ENCODE measurements at places on chromosomes 16 and 17.

DNA sequence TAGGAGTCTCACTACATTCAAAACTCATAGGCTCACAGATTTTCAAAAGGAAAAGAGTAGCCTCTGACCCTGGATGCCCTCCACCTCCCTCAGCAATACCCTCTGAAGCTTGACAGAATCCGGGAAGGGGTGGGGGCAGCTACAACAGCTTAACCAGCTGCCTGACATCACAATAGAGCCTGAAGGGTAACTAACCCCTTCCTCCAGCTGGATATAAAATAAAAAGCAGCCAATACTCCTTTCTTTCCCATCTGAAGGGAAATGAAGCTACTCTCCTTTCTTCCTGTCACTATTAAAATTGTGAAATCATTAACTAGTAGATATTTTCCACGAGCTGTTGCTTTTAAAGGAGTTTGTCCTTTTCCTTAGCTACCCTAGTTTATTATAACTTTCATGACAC is 24.0 kb downstream of the USP31 start:
- no peak for DNase-seq

- DNase-seq, result no peak
Observed at GRCh38 chr17:16448490-16448889, 33.1 kb downstream of the TRPV2 start.

- DNase-seq, result no peak
Observed at GRCh38 chr16:86823888-86824671, 245.7 kb downstream of the FOXL1 start.

DNA sequence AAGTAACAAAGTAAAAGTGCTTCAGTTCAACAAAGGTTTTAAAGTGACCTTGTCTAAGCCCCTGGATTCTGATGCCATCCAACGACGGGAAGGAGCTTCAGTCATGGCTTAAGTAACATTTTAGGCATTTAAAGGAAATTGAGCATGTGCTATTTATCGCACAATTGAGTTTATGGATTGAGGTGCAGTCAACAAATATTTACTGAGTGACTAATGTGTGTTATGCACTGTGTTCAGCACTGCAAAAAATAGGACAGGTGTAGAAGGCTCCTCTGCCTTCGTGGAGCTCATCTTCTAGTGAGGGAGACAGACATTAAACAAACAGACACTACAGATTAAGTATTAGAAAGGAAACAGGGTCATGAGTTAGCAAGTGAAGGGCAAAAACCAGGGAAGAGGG is 12.5 kb downstream of the TMIGD1 start:
- no peak for DNase-seq

DNA sequence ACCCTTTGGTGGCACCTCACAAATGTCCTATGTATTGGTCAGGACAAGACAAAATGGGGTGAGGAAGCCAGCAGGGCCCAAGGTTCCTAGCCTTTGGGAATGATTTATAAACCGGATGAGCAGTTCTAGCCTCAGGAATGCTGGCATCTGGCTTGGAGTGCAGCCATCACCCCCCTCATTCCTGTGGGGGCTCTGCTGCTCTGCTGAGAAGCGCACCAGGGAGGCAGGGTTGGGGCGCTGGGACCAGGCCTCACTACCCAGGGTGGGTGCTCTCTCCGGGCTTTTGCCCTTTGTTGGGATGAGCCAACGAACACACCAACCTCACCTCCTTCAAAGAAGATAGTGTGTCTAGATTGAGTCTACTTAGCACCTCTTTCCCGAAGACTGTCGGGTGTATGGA is 39.2 kb downstream of the TMEM11 start:
- DNase-seq, result no peak

GRCh38 chr17:31754239-31754945 is 104.7 kb downstream of the COPRS start:
- no peak for DNase-seq

GRCh38 chr17:45906237-45906636 is 11.9 kb downstream of the MAPT start:
- DNase-seq, result no peak

GRCh38 chr17:32261936-32262510 is 3.6 kb upstream of the RHBDL3 start:
- no peak for DNase-seq

GRCh38 chr17:7538891-7539545 is 9.8 kb upstream of the TNFSF12 start:
- no peak for DNase-seq

DNA sequence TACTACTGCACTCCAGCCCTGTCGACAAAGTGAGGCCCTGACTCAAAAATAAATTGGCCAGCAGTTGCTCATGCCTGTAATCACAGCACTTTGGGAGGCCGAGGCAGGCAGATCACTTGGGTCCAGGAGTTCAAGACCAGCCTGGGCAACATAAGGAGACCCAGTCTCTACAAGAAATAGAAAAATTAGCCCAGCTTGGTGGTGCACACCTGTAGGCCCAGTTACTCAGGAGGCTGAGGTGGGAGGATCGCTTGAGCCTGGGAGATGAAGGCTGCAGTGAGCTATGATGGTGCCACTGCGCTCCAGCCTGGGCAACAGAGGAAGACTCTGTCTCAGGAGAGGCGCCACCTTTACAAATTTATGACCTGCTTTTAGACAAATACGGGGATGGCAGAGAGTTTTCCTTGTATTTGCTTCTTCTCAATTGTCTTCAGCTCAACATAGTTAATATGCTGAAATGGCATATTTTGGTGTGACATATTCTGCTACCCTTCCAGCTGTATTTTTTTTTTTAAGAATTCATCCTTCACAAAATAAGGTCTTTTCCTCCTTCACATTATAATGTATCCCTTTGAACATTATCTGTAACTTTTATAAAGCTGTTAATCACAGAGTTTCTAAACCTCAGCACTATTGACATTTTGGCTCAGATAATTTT is 21.1 kb upstream of the YPEL2 start:
- no peak for DNase-seq

- DNase-seq, result peak; percentile 52
Observed at GRCh38 chr16:81623365-81624102, 155.6 kb upstream of the PLCG2 start.

DNA sequence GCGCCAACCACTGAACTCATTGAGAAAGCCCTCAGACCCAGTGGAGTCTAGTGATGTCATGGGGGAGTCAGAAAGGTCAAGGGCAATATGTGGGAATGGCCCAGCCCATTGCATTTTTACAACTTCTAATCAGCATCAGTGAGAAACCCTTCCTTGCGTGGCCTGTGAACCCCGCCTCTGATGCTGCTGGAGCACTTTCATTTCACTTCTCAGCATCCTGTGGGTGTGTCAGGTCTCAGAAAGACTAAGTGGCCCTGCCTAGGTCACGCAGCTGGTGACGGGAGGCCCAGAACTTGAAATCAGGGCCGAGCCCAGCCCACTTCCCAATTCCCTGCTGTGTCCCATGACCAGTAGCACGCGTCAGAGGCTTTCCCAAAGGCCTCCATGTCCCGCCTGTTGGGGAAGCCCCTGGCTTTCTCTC is 6.1 kb downstream of the DNAI2 start:
- DNase-seq, result peak; percentile 27

GRCh38 chr16:46976550-46976949 is 3.1 kb upstream of the DNAJA2 start:
- no peak for DNase-seq

GRCh38 chr17:17015230-17015629 is 27.0 kb upstream of the MPRIP start:
- no peak for DNase-seq

GRCh38 chr17:21330436-21331160 is 45.6 kb upstream of the KCNJ12 start:
- no peak for DNase-seq

DNA sequence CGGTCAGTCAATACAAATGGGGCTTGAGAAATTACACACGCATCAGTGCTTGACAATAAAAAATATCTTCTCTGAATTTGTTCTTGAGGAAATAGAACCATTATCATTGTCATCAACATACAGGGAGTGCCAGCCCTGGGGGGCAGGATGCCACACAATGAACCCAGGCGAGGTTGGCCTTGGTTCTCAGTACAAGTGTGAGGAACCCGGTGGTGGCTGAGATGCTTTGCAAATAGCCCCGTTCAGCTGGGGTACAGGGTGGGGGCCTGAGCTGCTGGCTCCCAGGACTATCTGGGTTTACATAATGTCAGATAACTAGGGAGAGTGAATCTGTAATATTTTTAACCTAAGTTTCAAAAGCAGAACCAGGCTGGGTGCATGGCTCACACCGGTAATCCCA is 112.8 kb upstream of the CDC42EP4 start:
- no peak for DNase-seq

GRCh38 chr17:57515662-57516211 is 229.4 kb downstream of the CCDC182 start:
- DNase-seq, result no peak

DNA sequence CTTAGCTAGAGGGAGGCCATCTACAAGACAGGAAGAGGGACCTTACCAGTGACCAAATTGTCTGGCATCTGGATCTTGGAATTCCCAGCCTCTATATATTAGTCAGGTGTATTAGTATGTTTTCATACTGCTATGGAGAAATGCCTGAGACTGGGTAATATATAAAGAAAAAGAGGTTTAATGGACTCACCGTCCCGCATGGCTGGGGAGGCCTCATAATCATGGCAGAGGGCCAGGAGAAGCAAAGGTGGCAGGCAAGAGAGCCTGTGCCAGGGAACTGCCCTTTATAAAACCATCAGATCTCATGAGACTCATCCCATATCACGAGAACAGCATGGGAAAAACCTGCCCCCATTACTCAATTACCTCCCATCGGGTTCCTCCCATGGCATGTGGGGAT is 500.2 kb downstream of the SHISA9 start:
- no peak for DNase-seq

DNA sequence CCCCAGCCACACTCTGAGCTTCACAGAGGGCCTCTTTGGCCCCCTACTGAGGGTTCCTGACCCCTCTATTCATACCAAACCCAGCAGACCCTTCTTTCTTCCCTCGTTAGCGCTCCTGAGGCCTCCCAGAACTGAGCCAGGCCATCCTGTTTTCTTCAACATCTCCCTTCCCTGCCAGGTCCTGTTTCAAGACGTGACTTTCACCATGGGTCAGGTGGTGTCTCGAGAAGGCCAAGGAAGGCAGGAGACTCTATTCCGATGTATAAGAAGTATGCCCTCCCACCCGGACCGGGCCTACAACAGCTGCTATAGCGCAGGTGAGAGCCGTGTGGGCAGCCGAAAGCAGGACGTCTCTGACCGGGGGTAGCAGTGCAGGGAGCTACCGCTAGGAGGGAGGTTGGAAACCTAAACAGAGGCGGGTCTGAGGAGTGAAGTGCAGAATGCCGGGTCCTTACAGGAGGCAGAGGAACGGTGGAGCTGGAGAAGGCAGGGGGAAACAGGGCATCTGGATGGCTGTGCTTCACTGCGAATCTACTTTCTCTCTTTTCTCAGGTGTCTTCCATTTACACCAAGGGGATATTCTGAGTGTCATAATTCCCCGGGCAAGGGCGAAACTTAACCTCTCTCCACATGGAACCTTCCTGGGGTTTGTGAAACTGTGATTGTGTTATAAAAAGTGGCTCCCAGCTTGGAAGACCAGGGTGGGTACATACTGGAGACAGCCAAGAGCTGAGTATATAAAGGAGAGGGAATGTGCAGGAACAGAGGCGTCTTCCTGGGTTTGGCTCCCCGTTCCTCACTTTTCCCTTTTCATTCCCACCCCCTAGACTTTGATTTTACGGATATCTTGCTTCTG is 1.3 kb upstream of the SENP3 start:
- DNase-seq, result no peak

- no peak for DNase-seq
Observed at GRCh38 chr17:21376759-21377690, 868 bp downstream of the KCNJ12 start.

GRCh38 chr16:86396422-86396821 is 113.9 kb upstream of the FOXF1 start:
- DNase-seq, result no peak

- DNase-seq, result no peak
Observed at GRCh38 chr17:77394540-77395295, 253.9 kb downstream of the SEC14L1 start.

DNA sequence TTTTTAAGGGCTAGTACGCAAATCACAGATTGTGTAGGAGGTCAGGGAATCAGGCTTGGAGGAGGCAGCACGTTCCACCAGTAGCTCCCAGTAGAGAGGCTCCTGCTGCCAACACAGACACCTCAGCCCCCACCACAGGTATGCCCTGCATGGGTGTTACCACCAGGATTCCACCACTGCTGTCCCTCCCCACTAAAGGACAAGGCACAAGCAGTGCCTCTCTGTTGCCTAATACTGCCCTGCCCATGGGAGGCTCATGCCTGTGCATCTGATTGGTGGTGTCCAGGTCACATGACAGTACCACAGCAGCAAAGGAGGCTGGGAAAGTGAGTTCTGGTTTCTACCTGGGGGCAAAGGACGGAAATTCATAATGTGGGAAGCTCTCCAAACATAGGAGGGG is 33.6 kb upstream of the CACNG4 start:
- DNase-seq, result no peak

- DNase-seq, result no peak
Observed at GRCh38 chr17:21211825-21212479, 2.0 kb downstream of the TMEM11 start.

DNA sequence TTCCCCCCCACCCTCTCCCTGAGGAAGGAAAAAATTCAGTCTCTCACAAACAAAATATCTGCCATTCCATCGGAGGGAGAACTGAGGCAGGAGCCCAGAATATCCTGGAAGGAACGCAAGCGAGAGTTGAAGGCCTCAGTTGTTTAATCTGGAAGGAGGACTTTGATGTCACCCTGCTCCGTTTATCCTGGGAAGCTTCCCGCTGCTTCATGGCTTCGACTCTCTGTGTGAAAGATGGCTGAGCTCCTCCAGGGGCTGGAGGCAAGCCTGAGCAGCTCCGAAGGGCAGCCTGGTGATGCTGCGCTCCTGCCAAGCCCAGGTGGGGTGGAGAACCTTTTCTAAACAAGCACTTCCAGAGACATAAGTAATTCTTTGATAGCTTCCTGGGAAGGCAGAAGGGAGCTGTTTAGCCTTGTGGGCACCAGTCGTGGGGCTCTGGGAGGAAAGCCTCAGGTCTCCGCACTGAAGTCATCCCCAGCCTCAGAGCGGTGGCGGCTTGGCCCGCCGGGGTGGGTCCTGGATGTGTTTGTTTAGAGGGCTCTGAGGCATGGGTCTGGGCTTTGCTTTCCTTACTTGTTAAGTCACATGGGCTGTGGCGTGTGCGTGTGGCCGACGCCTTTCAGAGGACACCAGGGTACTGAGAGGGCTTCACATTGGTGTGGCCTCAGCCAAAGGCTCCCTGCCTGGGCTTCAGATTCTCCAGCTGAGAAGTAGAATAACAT is 7.9 kb downstream of the NKD1 start:
- DNase-seq, result no peak

GRCh38 chr17:82247856-82248671 is 19.2 kb downstream of the SLC16A3 start:
- no peak for DNase-seq

GRCh38 chr17:55436224-55437158 is 14.9 kb upstream of the MMD start:
- no peak for DNase-seq

GRCh38 chr16:23072084-23072599 is 77.1 kb downstream of the USP31 start:
- DNase-seq, result no peak

- DNase-seq, result no peak
Observed at GRCh38 chr17:55709984-55710383, 12.7 kb downstream of the TMEM100 start.

DNA sequence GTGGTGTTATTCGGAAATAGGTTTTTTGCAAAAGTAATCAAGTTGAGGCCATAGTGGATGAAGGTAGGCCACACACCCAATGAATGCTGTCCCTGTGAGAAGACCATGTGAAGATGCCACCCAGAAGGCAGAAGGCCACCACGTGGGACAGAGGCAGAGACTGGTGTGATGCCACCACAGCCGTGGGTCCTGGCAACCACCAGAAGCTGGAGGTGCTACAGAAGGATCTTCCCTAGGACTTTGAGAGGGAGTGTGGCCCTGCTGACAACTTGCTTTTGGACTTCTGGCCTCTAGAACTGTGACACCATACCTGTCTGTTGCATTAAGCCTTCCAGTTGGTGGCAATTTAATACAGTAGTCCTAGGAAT is 49.3 kb downstream of the RMI2 start:
- no peak for DNase-seq

Data from activated T-cell treated with anti-CD3 and anti-CD28 coated beads for 1 hour (primary cell).